DMS79 treated with DMSO at 0.1 percent for 48 hours (cell line): ENCODE measurements at places on chromosomes 5 and 9.

DNA sequence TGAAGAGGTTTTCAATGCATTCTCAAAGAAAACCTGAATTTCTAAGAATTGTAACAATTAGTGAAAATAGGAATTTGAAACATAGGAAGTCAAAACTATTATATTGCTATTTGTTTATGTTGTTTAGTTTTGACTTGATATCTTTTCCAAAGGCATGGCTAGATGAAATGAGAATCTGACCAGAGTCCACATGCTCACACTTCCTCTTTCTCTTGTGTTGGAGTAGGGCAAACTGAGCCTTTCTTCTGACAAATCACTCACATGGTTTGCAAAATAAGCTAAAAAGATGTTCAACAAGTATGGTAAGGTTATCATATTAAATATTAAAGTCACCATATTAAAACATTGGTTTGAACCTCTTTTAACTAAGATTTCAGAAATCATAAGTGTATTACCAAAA, 512.6 kb downstream of the ISL1 start:
- DNase-seq: no peak

DNA sequence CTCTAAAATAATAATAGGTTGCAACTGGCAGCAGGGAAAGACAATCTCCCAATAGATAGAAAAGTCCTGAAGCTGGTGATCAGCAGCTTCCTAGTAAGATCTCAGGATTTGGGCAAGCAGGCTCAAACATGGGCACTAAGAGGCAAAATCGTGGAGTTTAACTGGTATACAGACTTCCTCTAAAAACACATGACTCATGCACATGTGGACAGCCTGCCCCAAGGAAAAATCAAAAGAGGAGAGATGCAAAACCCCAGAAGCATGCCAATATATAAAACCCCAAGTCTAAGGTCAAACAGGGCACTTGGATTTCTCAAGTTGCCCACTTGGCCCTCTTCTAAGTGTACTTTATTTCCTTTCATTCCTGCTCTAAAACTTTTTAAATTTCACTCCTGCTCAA, 62.8 kb downstream of the CDKN2A start:
- no peak for DNase-seq

GRCh38 chr5:131505237-131505908, 129.7 kb downstream of the RAPGEF6 start:
- no peak for DNase-seq

DNA sequence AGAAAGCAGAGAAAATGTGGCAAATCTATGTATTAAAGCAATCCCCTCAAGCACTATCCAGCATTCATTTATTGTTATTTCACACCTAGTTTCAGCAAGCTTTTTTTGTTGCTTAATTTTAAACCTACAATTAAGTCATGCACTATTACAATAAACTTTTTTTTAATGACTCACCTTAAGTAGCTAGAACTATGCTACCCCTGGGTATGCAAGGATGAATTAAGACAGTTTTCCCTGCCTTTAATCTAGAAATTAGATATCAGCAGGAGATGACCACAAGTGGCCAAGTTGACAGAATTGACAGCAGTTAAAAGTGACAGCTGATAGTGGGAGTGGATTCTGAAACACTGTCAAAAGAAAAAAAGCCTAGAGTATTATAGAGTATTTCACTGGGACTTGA, 20.0 kb downstream of the ITGA1 start:
- no peak for DNase-seq

GRCh38 chr9:30967476-30967875, 1417.0 kb upstream of the ACO1 start:
- DNase-seq: no peak

GRCh38 chr9:34993502-34994259, 4.1 kb downstream of the DNAJB5 start:
- DNase-seq: no peak

DNA sequence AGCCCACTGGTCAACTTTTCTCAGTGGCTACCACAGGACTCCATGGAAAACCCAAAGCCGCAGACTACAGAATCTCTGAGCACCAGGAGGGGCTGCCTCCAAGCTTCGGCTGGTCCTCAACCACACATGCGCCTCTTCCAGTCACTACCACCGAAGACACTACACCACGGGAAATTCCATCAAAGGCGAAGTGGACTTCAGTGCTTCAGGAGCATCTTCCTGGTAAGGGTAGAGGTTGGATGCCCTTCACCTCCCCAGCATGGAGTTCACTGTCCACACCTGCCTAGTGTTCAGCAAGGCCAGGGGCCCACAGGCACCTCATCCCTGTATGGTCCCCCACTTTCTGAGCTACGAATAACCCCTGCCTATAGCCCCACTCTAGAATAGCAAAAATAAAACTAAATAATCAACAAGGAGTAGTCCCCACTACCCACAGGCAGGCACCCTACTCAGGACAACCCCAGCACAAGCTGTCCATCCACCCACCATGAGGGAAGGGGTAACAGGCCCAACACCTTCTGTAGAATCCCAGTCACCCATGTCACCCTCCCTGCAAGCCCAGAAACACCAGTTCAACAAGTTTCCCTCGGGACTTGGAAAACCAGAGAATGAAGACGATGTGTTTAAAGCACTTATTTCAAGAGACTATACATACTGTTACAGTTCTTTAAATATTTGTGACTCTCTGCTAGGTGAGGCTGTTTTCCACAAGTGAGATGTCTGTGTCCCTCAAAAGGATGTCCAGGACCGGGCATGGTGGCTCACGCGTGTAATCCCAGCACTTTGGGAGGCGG, 2.6 kb downstream of the VDAC1 start:
- DNase-seq: no peak

DNA sequence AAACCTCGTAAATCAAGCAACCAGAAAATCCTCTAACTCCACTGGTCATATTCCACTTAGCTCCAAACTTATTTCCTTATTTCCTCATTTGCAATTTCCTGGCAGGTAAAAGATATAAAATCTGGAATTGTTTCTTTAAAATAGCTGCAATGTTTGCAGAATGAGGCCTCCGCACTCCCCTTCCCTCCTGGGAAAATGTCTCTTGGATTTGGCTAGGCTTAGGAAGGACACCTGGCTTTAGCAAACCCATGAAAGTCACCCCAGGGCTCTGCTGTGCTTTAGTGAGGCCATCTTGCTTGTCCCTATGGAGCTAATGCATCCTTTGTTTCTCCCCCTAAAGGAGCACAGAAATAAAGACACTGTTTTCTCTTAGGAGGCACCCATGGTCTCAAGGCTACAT, 10.5 kb downstream of the ARSB start:
- no peak for DNase-seq

- DNase-seq: no peak
Observed at GRCh38 chr5:159782197-159782994, 133.9 kb upstream of the ADRA1B start.

DNA sequence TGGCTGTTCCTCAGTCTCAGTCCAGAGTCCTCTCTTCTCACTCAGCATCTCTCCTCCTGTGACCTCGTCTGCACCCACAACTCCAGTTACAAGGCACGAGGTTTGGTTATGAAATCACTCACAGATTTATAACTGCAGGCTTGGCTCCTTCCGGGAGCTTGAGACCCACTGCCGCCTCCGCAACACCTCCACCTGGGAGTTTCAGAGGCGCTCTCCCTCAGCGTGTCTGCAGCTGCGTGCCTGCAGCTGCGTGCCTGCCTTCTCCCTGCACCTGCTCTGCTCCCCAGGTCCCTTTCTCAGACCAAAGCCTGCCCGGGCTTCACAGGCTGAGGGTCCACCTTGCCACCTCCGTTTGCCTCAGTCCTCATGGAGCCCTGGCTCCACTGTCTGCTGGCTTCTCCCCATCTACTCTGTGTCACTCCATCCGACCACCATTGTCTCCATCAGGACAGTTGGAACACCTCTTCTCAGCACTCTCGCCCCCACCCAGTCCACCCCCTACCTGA, 51.5 kb downstream of the HRH2 start:
- DNase-seq: no peak

DNA sequence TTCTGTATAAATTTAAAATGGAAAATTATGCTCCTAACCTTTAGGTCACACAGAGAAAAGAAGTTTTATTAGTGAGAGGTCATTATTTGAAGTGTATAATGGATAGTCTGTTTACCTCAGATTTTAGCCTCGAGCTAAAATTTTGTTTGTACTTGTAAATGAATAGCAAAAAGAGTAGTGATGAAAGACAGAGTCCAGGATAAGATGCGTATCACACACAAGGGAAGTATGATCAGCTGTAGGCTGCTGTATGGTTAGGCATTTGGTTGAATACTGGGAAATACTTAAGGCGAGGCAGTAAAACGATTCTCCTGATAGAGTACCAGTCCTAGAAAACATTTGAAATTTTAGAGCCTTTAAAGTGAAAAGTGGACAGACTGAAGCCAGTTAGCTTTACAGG, 92.7 kb downstream of the FBXL7 start:
- no peak for DNase-seq

GRCh38 chr5:170314541-170315095, 17.0 kb upstream of the LCP2 start:
- no peak for DNase-seq

DNA sequence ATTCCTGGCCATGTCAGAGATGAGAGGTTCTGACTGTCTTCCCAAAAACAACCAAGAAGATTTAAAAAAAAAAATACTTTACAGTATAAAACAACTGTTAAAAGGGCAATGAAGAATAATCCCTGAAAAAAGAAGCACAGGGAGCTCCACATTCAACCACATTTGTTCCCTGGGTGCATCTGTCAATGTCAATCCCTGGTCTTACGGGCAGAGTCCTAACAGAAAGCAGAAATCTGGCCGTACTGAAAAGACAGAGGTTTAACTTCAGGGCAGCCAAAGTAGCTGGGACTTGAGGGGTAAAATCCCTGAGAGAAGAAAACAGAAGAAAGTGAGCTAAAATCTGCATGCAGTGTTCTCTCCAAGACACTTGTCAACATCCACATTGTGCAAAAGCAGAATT, 76.6 kb downstream of the RICTOR start:
- no peak for DNase-seq

DNA sequence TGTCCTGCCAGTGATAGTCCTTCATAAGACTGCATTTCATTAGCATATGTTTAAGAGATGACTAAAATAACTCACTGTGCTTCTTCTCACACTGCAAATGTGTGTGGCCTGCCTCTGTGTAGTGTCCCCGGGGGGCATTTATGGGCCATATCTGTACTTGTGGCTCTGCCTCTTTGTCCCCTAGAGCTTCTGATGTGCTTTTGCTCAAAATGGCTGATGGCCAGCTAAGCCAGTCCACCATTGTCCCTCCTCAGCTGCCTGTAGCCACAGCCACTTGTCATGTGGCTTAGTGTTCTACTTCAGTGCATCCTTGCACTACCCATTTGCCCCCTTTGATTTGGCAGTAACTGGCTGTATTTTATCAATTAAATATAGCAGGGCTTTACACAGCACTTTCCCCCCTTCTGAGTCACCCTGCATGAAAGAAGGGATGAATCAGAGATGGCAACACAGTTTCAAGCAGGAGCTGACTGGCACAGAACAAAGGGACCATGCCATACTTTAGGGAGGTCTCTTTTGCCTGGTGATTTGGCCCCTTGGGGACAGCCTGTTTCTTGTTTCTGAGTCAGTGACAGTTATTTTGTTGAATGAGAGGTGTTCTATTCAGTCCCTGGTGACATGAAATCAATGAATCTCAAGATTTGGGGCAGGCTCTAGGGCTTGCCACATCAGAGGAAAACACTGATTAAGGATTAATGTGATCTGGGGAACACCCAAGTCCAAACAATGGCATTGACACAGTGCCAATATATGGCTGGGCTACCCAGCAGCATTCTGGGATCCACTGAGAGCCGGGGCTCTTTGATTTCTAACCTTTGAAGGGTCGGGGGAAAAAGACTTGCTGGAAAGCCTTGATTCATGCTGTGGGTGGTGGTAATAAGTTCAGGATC, 245.5 kb downstream of the SMARCA2 start:
- peak; percentile 75 for DNase-seq

DNA sequence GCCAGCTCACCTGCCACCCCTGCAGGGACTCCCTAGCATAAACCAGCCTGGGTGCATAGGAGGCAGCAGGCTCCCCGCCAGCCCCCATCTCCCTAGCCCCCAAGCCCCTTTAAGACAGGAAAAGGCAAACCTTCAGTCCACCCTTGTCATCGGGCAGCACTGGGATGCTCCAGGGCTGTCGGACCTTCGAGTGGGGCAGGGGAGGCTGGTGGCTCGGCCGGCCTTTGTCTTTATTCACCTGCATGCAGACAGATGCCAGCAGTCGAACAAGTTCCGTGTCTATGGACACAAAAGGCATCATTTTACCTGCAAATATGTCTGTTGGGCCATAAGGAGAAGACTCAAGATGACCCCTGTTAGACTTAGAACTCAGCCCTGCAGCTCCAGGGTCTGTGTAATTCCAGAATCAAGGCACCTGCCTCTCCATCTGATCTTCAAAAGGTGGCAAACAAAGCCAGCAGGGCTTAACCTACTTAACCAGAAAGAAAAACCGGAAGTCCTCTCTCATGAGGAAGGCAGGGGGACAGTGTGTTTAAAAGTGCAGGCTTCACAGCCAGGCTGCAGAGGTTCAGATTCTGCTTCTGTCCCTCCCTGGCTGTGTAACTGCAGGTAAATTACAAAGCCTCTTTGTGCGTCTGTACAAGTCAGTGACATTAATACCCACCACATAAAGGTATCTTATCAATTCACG, 16.2 kb downstream of the ANKS6 start:
- DNase-seq: no peak

DNA sequence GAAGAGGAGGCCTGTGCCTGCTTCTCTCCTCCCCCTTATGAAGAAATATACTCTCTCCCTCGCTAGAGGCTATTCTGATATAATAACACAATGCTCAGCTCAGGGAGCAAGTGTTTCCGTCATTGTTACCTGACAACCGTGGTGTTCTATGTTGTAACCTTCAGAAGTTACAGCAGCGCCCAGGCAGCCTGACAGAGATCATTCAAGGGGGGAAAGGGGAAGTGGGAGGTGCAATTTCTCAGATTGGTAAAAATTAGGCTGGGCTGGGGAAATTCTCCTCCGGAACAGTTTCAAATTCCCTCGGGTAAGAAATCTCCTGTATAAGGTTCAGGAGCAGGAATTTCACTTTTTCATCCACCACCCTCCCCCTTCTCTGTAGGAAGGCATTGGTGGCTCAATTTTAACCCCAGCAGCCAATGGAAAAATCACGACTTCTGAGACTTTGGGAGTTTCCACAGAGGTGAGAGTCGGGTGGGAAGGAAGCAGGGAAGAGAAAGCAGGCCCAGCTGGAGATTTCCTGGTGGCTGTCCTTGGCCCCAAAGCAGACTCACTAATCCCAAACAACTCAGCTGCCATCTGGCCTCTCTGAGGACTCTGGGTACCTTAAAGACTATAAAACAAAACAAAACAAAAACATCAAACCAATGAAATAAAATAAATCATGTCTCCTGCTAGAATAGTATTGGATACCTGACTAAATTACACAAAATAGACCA, 1.3 kb downstream of the TMEM174 start:
- DNase-seq: no peak

DNA sequence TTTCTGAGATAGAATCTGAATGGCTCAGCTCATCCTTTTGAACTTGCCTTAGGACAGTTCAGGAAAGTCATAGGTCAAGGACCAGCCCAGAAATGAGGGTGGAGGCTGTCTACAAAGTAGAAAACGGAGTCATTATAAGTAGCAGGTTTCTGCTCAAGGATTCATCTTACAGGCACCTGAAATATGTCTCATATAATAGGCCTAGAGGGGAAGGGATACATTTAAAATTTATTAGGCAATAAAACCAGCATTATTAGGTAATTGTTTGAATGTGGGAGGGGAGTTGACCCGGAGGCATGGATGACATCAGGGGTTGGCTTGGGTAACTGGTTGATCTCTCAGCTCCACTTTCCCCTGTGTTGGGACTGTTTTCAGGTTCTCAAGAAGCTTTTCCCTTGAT, 11.9 kb upstream of the GALNT10 start:
- DNase-seq: no peak
